ENCODE measurements at places on chromosomes 3 and 15.
A peak's percentile ranks its signal among the peaks of the same experiment; 100 is the strongest.

DNA sequence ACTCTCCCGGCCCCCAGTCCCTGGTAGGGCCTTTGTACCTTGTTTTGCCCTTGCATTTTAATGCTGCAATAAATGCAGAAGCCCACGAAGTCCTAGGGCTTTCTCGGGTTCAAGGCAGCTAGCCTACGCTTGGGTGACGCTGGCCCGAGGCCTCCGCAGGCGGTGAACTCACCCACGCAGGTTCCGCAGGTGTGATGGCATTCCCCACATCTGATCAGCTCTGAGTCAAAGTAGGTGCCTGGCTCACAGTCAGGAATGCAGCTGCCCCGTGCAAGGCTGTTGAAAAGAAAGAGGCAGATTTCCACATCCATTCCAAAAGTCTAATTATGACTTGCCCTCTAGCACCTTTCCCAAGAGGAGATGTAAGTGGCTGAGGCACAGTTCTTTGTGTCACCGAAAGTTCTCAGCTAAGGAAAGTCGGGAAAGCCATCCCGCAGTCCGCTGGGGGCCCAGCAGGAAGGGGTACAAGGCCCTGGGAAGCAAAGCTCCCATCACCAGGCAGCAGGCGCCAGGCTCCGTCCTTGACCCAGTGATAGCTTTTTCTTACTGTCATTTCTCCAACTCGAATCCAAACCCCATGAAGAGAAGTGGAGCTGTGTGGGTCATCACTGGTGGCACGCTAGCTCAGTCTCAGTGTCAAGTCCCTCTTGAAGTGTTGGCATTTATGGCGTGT, 23.2 kb upstream of the SNRPA1 start:
- DNase-seq: no peak

- peak; percentile 42 for DNase-seq
Observed at GRCh38 chr15:81888748-81889484, 156.9 kb downstream of the MEX3B start.

- DNase-seq: no peak
Observed at GRCh38 chr3:120821426-120821825, 78.9 kb downstream of the GTF2E1 start.

- DNase-seq: no peak
Observed at GRCh38 chr3:161599697-161600096, 103.1 kb downstream of the OTOL1 start.

GRCh38 chr3:109228391-109229080, 87.8 kb downstream of the DPPA2 start:
- DNase-seq: no peak

DNA sequence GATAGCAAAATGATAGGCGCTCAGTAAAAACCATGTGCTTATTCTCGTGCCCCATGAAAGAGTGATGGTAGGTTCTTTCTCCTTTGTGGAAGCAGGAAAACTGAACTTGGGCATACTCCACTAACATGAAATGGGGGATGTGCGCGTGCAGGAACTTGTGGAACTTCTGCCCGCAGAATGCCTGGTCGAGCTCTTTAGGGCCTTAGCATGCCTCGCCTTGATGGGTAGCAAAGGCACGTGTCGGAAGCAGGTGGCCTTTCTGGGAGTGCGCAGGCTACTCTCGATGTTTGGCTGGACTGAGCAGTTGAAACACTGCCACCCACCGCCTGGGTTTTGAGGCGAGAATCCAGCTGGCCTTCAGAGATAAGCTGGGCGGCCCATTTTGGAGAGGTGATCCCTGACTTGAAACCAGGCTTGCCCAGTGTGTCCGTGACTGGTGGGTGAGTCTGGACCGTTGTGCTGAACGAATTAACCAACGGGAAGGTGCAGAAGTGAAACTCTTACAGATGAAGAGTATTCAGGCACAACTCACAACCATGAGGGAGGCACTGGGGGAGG, 842 bp downstream of the PCCB start:
- peak; percentile 64 for DNase-seq
